ENCODE measurements at places on chromosomes 5 and 9.

DNA sequence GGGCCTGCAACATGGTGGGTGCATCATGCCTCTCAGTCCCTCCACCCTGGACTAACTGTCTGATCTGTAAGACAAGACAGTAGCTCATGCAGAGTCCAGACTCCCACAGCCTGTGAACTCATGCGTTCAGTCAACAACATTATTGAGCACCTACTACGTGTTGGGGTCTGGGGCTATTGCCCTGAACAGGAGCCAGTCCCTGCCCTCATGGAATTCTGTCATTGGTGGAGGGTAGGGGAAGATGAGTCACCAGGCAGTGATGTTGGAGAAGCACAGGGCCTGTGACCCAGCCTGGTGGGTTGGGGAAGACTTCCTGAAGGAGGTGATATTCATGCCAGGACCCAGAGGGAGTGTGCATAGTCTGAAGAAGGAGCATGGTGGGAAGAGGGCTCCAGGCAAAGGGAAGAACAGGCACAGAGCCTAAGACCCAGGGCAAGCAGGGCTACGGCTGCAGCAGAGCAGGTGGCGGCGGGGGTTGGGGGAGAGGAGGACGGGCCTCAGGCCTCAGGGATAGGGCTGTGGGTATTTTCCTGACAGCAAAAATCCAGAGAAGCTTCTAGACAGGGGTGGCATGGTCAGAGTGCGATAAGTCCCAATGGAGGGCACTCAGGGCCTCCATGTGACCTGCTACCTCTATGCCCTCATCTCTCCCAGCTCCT, 26.7 kb upstream of the PSD2 start:
- no peak for DNase-seq

GRCh38 chr9:69180670-69181069, 6.6 kb downstream of the TJP2 start:
- DNase-seq, result peak; percentile 95

DNA sequence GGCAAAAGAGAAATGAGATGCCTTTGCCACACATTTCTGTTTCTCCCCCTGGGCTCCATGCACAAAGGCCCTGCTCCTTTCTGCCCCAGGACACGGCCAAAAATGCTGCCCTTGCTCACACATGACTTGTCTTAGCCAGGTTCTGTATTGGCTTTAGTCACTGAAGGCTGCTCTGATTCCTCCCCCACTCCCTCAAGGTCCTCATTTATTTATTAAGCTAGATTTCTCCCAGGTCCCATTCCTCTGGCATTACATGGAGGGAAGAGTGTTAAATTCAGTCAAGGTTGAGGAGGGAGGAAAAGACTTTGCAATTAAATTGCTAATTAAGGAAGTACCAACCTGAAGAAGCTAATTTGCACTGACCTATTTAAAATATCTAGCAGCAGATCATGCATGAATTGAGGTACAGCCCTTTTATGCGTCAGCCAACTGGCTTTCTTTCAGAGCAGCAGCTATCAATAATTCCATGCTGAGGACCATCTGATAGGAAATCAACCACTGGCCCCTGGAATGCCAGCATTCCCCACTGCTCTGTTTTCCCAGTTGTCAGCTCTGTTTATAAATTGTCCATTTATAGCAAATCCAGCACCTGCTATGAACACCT, 81.2 kb upstream of the MAP3K1 start:
- no peak for DNase-seq

DNA sequence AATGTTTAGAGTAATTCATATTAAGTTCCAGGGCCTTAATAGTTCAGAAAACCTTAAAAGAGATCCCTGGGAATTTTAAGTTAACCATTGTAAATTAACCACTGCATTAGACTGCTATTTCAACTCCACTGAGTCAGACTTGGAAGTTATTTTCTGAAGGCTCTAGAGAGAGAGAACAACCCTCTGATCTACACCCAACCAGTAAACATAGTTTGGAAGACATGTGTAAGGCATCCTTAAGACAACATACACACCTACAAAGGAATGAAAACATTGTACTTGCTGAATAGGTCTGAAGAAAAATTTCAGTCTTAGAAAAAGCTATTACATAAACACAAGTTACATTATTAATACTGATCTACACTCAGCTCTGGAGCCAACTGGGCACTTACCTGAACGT, 158.2 kb upstream of the FST start:
- DNase-seq, result no peak

DNA sequence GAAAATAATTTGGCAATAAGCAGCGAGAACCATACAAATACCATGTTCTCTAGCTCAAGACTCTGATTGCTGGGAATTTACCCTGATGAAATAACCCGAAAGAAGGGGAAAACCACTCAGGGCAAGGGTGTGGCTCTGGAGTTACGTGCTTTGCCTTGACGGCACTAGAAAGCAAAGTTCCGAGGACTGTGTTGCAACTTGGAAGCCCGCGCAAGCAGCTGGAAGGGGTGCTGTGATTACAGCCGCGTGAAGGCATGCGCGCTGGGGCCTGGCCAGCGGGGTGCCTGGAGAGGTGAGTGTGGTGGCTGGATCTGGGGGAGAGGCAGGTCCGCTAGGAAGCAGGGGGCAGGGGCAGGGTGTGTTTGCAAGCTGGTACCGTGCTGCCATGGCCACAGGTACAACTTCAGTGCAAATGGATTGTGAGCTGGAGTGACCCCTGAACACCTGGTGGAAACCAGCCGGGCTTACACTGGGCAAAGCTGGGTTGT, 52.6 kb upstream of the CNOT6 start:
- no peak for DNase-seq

DNA sequence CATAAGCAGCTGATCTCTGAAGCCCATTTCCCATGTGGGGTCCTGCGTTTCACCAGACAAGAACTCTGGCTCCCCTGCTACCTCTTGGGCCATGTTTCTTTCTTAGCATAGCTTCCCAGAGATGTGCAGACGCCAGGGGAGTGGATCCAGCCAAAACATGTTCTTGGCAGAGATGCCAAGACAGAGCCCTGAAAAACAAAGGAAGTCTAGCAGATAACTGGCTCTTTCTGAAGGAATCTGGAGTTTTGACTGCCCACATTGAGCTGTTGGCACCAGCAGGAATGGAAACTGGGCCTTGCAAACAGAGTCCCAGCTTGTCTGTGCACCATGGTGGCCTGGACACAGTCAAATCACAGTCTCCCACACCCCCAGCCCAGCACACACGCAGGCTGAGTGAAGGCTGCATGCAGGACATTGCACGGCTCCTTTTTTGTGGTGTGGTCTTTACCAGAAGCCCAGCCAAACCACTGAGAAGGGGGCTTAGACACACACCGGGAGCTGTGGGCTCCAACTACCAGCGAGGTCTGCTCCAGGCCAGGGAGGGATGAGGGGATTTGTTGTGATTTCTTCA, 114.7 kb downstream of the SNX18 start:
- no peak for DNase-seq

DNA sequence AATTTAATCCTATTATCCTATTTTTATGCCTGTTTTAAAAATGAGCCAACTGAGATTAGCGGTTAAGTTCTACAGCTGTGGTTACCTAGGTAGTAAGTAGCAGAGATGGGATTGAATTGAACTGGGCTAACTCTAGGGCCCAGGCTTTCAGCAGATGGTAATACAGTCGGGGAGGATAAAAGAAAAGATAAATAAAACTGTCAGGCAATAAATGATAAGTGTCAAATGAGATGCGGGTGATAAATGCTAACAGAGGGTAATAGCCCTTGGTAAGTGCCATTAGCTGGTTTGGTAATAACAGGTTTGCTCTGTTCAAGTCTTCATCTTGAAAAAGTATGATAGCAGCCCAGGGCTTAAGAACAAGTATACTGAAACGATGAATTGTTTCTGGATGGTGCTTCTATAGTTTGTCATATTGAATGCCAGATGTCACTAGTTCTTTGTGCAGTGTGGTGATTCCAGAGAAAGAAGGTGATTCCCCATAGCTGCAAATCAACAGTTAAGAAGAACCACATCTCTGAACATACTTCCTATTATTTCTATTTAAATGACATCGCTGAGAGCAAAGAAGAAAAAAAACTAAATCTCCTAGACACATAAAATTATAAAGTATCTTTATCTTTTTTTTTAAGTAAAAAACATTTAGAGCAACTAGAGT, 360.8 kb upstream of the PANK3 start:
- no peak for DNase-seq

- no peak for DNase-seq
These were observed 29.5 kb downstream of the RXRA start for GRCh38 chr9:134355561-134356279.

- no peak for DNase-seq
These were observed 269.9 kb downstream of the MED10 start for GRCh38 chr5:6108540-6108848.

DNA sequence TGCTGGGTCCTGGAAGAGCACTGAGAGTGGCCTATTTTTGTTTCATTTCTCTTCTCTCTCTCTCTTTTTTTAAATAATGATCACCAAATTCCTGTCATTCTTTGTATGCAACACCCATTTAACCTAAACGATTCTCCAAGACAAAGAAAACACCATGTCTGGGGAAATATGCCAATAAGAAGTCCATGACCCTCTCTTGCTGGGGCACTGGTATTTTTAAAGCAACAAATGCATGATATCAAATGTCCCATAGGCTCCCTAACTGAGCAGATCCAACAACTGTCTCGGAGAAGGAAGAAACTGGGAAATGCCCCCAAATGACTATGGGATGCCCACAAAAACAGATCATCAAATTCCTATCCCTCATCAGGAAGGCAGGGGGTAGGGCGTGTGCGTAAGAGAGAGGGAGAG, 567.4 kb downstream of the CCDC171 start:
- no peak for DNase-seq

GRCh38 chr5:81630684-81631083, 120.2 kb downstream of the SSBP2 start:
- DNase-seq, result no peak

DNA sequence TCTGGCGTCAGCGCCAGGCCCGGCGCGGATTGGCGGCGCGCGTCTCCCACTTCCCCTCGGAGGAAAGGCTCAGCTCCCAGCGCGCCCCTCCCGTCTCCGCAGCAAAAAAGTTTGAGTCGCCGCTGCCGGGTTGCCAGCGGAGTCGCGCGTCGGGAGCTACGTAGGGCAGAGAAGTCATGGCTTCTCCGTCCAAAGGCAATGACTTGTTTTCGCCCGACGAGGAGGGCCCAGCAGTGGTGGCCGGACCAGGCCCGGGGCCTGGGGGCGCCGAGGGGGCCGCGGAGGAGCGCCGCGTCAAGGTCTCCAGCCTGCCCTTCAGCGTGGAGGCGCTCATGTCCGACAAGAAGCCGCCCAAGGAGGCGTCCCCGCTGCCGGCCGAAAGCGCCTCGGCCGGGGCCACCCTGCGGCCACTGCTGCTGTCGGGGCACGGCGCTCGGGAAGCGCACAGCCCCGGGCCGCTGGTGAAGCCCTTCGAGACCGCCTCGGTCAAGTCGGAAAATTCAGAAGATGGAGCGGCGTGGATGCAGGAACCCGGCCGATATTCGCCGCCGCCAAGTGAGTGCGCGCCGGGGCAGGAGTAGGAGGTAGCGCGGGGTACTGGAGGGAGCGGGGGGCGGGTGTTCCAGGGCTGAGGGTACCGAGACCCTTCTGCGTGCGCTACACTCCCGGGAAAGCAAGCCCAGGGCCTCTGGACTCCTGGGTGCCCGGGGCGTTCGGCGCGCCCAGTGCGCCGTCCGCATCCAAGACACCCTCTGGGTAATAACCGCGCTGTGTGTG, at the start of gene MSX2:
MSX2 (plus strand) TSS at position 99 of the 777 bp plus-strand sequence; CDS start at position 177, 78 bp downstream.
- peak; percentile 19 for DNase-seq

DNA sequence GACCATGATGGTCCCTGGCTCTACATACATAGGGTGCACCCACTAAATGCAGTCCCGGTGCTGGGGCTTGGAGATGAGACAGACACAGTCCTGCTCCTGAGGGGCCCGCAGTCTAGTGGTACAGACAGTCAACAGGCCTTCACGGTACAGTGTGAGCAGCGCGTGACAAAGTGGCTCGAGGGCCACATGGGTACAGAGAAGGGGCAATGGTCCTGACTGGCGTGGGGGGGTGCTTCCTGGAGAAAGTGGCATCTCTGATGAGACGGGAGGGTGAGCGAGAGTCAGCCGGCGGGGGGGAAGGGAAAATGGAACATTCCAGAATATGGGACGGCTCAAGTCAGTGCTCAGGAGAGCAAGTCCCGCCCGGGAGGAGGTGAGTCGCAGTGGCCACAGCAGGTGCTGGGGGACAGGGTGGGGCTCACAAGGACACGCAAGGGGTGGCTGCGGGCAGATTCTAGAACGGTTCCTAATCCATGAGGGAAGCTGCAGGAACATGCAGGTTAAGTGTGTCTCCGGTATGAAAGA, 38.0 kb downstream of the WHRN start:
- DNase-seq, result no peak

GRCh38 chr9:94693485-94694204, 32.9 kb upstream of the AOPEP start:
- DNase-seq, result no peak

DNA sequence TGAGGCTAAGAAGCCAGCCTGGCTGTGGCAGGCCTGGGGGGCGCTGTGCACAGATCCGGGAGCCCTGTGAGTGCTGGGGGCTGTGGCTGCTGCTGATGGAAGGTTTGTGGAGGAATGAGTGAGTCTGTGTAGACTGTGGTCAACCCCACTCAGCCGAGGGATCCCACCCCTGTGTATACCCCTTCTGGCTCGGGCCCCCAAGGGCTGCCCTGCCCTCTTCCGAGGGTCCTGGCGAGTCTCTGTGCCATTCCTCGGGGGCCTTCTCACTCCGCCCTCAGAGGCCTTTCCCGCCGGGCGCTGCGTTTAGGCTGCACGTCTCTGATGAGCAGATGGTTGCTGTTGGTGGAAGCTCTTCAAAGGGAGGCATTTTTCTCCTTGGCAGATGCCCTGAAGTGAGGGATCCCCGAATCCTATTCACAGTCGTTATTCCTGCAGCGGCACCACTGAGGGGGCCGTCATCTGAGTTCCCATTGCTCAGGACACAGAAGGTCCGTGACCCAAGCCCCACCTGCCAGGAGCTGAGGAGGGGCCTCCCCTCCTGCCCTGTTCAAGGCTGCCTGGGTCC, 94.1 kb downstream of the RXRA start:
- DNase-seq, result no peak

DNA sequence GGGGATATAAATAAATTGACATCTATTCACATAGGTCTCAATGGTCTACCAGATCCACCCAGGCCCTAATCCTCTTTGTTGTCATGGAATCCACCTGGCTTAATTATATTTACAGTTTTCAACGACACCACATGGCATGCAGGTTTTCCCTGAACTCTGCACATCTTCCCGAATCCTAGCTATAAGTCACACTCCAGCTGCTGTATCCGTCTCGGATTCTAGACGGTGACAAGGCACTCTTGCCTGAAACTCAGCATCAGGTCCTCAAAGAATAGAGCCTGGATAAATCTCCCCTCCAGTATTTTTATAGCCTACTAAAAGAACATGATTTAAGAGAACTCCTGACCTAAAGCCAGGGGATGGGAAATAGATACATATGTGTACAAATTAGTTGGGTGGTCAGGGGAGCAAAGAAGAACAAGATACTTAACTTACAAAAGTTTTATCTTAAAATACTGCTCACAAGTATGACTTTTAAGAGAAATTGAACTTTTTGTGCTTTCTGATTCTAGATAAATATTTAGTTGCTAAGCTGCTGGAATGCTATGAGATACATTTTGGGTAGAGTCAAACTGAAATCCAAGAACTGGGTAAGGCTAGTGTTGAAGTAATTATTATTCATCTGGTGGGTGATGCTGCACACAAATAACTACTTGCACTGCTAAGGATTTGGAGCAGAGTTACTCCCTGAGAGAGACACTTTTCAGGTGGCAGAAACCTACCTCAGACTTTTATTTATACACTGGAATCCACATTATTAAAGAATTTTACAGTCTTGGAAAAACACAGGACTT, 187.3 kb downstream of the EFNA5 start:
- no peak for DNase-seq
